ENCODE measurements at places on chromosomes 2 and 18.

GRCh38 chr18:49020129-49020528 is 69.4 kb upstream of the SMAD7 start:
- DNase-seq: no peak

- no peak for DNase-seq
Observed at GRCh38 chr2:237345891-237346640, 67.9 kb downstream of the COL6A3 start.

DNA sequence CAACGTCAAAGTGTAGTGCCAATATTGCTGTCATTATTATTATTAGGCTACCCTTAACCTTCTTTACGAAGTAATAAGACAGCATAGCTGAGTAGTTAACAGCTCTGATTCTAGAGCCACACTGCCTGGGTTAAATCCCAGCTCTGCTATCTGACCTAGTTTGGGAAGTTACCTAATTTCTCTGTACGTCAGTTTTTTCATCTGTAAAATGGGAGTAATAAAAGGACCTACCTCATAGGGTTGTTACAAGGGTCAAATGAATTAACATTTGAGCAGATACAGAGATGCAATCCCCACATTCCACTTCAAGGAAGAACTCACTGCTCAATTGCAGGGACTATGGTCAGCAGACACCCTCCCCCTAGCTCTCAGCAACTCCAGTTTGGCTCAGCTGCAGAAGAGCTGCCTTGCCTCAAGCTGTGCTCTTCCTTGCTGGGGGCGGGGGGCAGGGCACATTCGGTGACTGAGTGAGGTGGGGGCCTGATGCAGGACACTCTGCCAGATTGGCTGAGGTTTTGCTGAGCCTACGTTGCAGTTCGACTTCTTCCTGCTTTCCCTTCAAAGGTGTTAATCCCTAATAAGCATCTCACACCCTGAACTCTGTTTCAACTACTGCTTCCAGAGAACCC is 11.0 kb upstream of the LGALSL start:
- DNase-seq: no peak

- no peak for DNase-seq
Observed at GRCh38 chr18:41721103-41721790, 233.8 kb upstream of the PIK3C3 start.

DNA sequence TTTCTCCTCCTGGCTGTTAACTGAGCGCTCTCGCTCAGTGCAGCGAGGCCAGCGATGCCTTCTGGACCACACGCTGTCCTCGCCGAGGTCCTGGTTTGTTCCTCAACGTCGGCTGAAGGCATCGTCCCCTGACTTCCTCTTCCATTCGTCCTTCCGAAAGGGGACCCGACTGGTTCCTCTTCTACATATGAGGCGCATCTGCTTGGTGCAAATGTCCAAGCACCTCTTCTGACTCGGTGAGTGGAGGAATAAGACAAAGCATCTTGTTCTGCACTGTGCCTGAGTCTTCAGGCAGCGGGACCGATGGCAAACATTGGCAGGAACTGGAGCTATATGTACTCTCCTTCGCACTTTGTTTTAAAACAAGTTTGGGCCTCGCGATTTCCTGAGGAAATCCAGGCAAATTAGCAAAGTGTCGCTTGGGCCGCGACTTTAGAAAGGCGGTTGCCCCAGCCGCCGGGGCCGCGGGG is 621 bp upstream of the KCNS3 start:
- DNase-seq: no peak

DNA sequence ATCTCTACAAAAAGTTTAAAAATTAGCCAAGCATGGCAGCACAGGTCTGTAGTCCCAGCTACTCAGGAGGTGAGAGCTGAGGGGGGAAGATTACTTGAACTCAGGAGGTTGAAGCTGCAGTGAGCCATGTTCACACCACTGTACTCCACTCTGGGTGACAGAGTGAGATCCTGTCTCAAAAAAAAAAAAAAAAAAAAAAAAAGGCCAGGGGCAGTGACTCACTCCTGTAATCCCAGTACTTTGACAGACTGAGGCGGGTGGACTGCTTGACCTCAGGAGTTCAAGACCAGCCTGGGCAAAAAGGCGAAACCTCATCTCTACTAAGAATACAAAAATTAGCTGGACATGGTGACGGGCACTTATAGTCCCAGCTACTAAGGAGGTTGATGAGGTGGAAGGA is 37.0 kb downstream of the PUM2 start:
- no peak for DNase-seq

GRCh38 chr18:55206927-55207326 is 247.7 kb upstream of the CCDC68 start:
- DNase-seq: no peak
